ENCODE measurements at places on chromosomes 5 and 9.

GRCh38 chr5:154278908-154279307 is 88.4 kb downstream of the GALNT10 start:
- DNase-seq = no peak

- no peak for DNase-seq
Observed at GRCh38 chr5:132592521-132592920, 35.7 kb downstream of the RAD50 start.

DNA sequence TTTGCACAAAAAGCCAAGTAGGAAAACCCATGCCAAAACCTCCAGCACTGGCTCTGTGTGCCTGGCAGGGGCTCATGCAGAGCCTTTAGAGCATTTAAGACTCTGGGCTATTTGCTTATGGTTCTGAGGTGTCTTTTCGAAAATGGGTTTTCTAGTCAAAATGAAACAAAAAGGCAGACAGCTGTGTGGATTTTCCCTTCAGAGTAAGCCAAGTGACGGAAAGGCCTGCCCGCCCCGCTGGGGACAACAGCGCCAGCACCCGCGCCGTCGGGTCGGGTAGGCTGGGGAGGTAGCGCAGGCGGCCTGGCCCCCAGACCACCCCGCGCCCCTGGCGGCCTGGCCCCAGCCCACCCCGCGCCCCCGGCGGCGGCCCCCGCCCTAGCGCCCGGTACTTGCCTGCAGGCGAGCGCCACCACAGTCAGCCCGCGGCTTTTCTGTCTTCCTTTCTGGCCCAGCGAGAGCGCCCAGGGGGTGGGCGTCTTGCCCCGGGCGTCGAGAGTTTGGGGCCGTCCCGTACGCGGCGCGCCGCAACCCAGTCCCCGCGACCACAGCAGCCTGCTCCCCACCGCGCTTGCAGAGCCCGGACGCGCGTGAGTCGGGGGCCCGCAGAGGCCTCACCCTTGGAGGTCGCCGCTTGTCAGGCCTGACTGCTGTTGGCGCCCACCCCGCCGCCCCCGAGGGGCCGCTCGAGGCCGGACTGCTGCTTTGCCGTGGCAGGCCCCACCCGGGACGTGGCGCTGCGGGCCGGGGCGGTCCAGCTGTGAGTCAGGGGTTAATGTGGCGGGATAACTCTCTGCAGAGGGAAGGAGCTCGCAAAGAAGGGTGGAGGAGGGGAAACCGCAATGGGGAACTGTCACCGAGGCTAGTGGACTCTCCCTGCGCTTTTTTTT is at the start of gene TICAM2:
TSS of gene TICAM2 (minus strand) at position 779 of the 890 bp plus-strand sequence. CDS start 21,223 bp downstream, outside the sequence.
- peak; percentile 24 for DNase-seq

DNA sequence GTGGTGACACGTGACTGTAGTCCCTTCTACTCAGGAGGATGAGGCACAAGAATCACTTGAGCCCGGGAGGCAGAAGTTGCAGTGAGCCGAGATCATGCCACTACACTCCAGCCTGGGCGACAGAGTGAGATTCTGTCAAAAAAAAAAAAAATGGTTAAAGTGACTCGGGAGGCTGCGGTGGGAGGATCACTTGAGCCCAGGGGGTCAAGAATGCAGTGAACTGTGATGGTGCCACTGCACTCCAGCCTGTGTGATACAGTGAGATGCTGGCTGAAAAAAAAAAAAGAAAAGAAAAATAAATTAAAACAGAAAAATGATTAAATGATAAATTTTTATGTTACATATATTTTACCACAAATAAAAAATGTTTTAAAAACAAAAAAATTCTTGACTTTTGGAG is 51.9 kb downstream of the KLF4 start:
- DNase-seq = no peak

DNA sequence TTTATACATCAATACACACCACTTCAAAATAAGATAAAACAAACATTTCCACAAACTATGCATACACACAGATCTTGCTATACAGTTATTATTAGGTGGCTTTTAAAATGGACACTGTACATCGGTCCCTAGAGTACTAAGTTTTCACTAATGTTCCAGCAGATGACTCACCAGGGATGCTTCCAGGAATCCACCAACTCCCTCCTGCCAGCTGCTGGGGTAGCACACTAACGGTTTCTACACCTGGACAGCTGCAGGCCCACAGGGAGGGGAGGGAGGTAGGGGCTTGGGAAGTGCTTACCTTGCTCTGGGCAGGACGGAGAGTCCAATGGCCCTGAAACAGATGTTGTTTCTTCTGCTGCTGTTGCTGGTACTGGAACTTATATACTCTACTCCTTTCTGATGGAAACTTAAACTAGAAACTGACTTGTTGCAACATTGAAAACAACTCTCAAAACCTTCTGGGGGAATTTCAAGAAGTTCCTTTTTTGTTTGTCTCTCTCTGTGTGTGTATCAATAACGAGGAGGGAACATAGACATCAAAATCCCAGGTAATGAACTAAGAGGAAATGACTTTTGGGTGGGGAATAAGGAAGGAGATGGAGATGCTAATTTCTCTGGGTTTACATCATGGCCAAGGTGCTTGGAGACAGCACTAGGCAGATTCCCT is at the start of gene IL12B:
TSS of gene IL12B (minus strand) at position 357 of the 670 bp plus-strand sequence. CDS start 3,705 bp downstream, outside the sequence.
- DNase-seq = no peak

- no peak for DNase-seq
Observed at GRCh38 chr5:77259476-77259875, 49.0 kb downstream of the PDE8B start.

- no peak for DNase-seq
Observed at GRCh38 chr9:136840877-136841645, 1.2 kb upstream of the AJM1 start.

GRCh38 chr5:15717001-15717400 is 217.0 kb downstream of the FBXL7 start:
- no peak for DNase-seq
